MCF 10A (cell line): ENCODE measurements at places on chromosomes 5 and 9. TPM values are rescaled to one million over a fixed set of nuclear protein-coding genes. Genes with fewer than 3 reads are reported as not detected.

QRFP gene
- total RNA-seq, result not detected in 2 replicates

PRLR gene
- total RNA-seq, result 0.16 and 0.44 TPM in 2 replicates

MOB3B gene
- 2.2 and 3.7 TPM in 2 replicates for total RNA-seq

PCDHGA4 gene
- 0.26 and 0.44 TPM in 2 replicates for total RNA-seq

CATSPER3 gene
- 0.91 and 1.9 TPM in 2 replicates for total RNA-seq

EGFL7 gene
- total RNA-seq, result 3.9 and 4.3 TPM in 2 replicates

GABRA1 gene
- total RNA-seq, result not detected in 2 replicates
